Activated T-cell treated with anti-CD3 and anti-CD28 coated beads, Interleukin-2, amount 50 U/mL, for 24 hours (primary cell): ENCODE measurements at places on chromosomes 12 and 14.

- no peak for DNase-seq
Observed at GRCh38 chr14:69711065-69711464, 55.9 kb upstream of the SRSF5 start.

DNA sequence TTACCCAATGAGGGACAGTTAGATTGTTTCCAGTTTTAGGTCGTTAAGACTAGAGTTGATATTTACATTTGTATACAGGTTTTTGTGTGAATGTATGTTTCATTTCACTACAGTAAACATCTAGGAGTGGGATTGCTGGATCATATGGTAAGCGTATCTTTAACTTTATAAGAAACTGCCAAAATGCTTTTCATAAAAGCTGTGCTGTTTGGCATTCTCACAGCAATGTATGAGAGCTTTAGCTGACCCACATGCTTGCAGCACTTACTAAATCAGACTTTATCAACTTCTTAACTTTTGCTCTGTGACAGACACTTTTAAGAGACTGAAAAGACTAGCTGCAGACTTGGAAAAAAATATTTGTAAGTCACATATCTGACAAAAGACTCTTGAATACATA lies 262.5 kb upstream of the PELI2 start:
- no peak for DNase-seq

DNA sequence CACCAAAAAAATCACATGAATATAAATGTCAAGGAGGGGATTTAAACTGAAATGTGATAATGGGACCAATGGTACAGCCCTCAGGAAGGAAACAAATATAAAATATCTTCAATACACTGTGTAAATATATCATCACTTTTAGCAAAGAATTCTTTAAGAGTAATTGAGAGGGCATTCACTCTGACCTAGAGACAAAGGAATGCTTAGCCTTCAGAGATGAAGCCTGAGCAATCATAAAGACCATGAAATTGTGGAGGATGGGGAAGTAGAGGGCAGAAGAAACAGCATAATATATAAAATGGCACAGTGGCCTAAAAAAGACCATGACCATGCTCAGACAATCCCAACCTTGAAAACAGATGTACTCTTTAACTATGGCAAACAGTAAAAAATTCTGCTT lies 20.4 kb downstream of the YAF2 start:
- no peak for DNase-seq

- no peak for DNase-seq
Observed at GRCh38 chr14:76613616-76614015, 147.7 kb upstream of the VASH1 start.

DNA sequence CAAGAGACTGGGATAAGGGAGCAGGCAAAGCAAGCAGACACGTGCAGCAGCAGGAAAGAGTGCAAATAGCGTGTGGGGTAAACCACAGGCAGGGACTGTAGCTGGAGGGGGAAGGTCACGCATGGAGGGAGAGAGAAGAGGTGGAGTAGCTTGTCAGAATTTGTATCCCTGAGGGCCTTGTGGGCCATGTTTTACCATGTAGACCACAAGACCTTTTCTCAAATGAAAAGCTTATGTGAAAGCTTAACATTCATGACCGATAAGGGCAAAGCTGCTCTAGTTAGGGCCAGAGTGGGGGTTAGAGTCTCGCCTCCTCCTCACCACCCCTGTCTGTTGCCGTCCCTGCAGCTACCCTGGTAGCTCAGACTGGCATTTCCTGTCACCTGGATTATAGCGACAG lies 152.9 kb upstream of the E2F7 start:
- no peak for DNase-seq

DNA sequence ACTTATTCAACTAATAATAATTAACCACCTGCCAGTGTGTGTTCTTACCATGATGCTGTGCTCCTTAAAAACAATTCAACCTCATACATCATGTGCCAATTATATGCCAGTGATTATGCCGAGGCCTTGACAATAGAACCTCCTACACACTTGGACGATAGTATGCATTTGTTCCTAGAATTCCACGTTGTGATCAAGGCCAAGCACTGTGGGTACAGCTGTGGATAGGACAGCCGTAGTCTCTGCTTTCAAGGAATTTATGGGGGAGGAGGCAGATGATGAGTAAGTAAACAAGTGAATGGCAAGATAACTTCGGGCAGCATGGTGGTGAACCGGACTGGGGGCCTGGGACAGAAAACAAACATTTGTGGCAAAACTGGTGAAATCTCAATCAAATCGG lies 18.0 kb upstream of the MYO1H start:
- no peak for DNase-seq

GRCh38 chr12:26642361-26642760 lies 190.6 kb downstream of the ITPR2 start:
- DNase-seq: no peak
